Muscle of leg (tissue), 16 donors: ENCODE measurements at places on chromosomes 11 and 22. TPM values are rescaled to one million over a fixed set of nuclear protein-coding genes. Genes with fewer than 3 reads are reported as not detected.

DNA sequence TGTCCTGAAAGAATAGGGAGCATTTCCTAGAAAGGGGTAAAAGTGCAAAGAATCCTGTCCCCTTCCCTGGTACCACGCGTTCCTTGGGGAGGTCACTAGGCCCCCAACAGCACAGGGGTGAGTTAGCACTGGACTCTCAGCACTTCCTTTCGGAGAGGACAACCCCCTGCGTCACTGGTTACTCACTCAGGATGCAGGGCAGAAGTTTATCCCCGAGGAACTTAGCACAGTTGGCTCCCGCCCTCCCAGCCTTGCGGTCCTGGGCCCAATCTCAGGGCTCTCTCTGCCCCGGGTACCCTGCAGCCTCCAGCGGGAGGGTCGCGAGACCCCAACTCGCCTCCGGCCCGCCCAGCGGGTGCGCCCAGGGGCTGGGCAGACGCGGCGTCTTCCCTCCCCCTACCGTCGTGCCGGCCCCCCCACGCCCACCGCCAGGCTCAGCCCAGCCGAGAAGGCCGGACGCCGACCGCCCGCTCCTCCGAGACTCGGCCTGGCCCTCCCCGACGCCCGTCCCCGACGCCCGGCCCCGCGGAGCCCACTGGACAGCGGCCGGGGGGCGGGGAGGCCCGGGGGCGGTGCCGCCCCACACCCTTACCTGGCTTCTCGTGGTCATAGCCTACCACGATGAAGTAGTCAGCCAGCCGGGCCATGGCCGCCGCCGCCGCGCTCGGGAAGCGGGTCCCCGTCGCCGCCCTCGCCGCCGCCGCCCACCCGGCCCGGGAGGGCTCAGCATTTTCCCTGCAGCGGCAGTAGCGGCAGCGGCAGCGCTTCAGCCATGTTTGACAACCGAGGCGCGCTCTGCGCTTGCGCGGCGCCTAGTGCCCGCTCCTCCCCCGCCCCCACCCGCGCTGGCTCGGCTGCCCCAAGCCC, at the start of gene SBF2:
TSS of gene SBF2 (minus strand) at position 797 of the 867 bp plus-strand sequence. CDS start at position 647, 150 bp downstream.
- DNase-seq, result peak; percentile 90
- peak within 1 kb of the TSS; percentile 94 for H3K27ac ChIP-seq
- H3K27me3 ChIP-seq, result no peaks in the 10 kb centered on the region

DNA sequence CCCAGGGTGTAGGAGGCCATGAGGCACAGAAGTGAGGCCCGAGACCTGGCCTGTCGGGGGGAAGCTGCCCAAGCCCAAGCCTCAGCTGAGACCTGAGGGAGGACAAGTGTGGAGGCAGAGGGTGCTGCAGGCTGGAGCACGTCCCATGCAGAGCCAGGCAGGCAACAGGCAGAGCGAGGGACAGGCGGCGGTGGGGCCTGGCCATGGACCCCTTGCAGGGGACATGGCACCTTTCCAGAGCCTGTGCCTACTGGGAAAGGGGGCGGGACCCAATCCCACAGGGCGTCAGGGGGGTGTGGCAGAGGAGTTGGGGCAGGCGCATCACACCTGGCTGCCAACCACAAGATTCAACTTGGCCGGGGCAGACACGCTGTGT, 4.3 kb downstream of the TNNI2 start:
- no peak overlapping the region for H3K4me3 ChIP-seq
- no peak for DNase-seq

DNA sequence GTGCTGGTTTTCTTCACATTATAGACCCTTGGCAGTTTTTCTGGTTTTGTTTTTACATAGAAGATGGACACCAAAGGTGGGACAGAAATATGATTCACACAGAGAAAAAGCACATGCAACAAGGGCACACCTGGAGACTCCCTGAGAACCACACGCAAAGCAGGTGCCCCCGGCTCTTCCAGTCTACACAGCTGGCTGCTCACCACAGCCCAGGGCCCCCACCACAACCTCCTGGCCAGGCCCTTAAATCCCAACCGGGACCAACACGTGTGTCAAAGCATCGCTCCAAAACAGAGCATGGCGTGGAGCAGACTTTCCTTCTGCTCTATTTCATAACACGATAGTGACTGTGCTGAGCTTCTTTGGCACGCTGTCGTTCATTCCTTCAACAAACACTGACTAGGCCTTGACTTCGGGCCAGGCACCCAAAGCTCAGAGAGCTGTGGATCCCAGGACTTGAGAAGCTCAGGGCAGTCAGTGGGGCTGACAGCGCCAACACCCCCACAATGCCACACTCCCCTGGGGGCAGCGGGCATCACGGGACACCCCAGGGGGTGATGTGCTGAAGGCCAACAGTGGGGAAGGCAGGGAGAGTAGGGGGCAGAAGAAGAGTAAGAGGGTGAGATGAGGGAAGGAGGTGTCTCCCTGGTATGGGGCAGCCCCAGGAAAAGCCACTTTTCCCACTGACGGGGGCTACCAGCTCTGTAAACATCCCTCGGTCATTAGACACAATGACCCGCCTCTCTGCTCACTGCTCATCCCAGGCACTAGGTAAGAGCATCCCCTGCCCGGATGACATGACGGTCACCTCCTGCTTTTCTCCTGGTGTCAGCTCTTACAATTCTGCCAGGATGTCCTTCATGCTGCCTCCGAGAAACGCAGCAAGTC, 26.0 kb downstream of the CELSR1 start:
- H3K4me3 ChIP-seq, result no peak overlapping the region
- no peaks in the 10 kb centered on the region for H3K36me3 ChIP-seq
- DNase-seq, result peak; percentile 21
- no peak overlapping the region for H3K27ac ChIP-seq

RIMBP3B gene
- total RNA-seq, result 0.18 TPM

- H3K27ac ChIP-seq, result no peak overlapping the region
- peaks cover 7% of the 10 kb centered on the region for H3K4me1 ChIP-seq
- DNase-seq, result no peak
- no peaks in the 10 kb centered on the region for H3K36me3 ChIP-seq
- H3K27me3 ChIP-seq, result no peaks in the 10 kb centered on the region
- H3K4me3 ChIP-seq, result no peak overlapping the region
Measured at GRCh38 chr11:83682611-83682973, 396.4 kb upstream of the CCDC90B start.

- peaks cover 72% of the 10 kb centered on the region for H3K27me3 ChIP-seq
- peaks cover 27% of the 10 kb centered on the region for H3K4me1 ChIP-seq
- no peaks in the 10 kb centered on the region for H3K36me3 ChIP-seq
- H3K27ac ChIP-seq, result no peak overlapping the region
- H3K4me3 ChIP-seq, result no peak overlapping the region
- no peak for DNase-seq
Measured at GRCh38 chr22:42300259-42301076, 30.0 kb upstream of the TCF20 start.

CBLIF gene
- not detected for total RNA-seq

DNA sequence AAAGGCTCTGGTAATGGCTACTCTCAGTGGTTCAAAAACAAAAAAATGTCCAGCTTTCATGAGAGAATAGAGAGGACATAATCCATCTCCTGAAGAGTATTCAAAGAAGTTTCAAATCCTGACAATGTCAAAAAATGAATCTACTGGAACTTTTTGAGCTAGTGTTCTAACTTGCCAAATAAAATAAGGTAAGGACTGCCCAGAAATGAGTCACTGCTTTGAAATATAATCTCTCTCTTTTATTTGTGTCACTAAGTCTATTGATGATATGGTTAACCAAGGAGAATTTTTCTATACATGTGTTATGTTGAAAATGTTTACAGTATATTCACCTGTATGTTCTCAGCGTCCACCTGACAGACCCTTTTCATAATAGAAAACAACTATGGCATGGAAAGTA, 3.4 kb downstream of the GUCY1A2 start:
- H3K27ac ChIP-seq, result no peak overlapping the region
- no peak for DNase-seq
- H3K4me1 ChIP-seq, result peaks cover 12% of the 10 kb centered on the region
- H3K4me3 ChIP-seq, result no peak overlapping the region

DNA sequence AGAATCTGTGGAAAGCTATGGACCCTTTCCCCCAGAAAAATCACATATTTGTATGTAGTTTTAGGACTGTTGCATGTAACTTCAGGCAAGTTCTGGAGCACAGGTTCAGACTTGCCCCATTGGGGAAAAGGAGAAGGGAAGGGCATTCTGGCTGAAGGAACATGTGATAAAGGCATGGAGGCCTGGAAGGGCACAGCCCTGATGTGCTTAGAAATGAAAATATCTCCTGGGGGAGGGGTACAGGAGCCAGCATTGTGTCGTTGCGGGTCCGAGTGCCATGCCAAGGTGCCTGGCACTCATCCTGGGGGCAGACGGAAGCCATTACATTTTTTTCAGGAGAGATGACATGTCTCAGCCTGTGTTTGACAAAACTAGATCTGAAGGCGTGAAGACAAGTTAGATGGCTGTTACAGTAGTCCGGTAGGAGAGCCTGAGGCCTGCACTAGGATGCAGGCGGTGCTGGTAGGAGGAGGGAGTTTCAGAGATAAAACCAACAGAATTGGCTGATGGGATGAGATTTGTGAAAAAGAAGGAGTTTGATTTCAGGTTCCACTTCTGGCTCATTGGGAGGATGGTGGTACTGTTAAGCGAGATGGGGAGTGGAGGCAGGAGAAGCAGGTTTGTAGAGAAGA, 96.9 kb downstream of the TEAD1 start:
- no peak overlapping the region for H3K4me3 ChIP-seq
- H3K4me1 ChIP-seq, result peaks cover 41% of the 10 kb centered on the region
- H3K27me3 ChIP-seq, result no peaks in the 10 kb centered on the region
- no peak for DNase-seq
- H3K27ac ChIP-seq, result no peak overlapping the region

- H3K4me3 ChIP-seq, result no peak overlapping the region
- H3K4me1 ChIP-seq, result peaks cover 4% of the 10 kb centered on the region
- peaks cover 38% of the 10 kb centered on the region for H3K27me3 ChIP-seq
- H3K27ac ChIP-seq, result no peak overlapping the region
Measured at GRCh38 chr11:88511006-88511405, 173.5 kb upstream of the CTSC start.

GNB1L gene
- 4.6 TPM for total RNA-seq

B3GAT1 gene
- total RNA-seq, result 0.09 TPM

GRCh38 chr22:25883482-25884033, 141.6 kb downstream of the MYO18B start:
- H3K4me3 ChIP-seq, result no peak overlapping the region
- no peaks in the 10 kb centered on the region for H3K27me3 ChIP-seq
- H3K27ac ChIP-seq, result no peak overlapping the region
- H3K4me1 ChIP-seq, result no peaks in the 10 kb centered on the region
- peaks cover 18% of the 10 kb centered on the region for H3K36me3 ChIP-seq

PATE2 gene
- total RNA-seq, result 0.13 TPM

ASCL2 gene
- total RNA-seq, result 0.53 TPM

DNA sequence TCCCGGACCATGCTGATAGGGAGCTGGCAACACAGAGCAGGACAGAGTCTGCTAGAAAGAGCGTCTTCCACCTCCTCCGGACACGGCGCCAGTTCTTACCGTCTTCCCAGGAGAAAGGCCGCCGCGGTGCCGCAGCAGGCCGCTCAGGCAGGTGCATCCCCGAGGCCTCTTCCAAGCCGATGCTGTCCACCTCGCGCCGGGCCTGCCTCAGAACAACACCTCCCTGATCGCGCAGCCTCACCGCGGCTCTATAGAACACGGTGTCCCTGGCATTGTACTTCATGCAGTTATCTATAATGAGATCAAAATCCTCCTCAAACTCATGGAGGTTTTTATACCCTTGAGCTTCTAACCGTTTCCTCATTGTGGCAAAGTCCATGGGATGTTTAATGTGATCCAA, 30.0 kb downstream of the BRD1 start:
- no peak for DNase-seq
- no peaks in the 10 kb centered on the region for H3K27me3 ChIP-seq
- no peak overlapping the region for H3K27ac ChIP-seq
- H3K4me1 ChIP-seq, result peaks cover 25% of the 10 kb centered on the region
- no peak overlapping the region for H3K4me3 ChIP-seq

DNA sequence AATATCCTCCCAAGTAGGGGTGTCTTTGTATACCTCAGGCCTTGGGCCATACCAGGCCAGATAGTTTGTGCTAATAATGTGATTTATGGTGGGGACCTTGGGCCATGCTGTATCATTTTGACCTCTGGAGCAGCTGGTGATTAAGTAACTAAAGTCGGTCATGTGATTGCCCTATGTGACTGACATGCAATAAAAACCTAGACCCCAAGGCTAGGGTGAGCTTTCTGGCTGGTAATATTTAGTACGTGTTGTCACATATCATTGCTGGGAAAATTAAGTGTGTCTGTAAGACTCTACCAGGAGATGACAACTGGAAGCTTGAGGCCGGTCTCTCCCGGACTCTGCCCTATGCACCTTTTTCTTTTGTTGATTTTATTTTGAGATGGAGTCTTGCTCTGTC, 12.6 kb upstream of the TFIP11 start:
- no peaks in the 10 kb centered on the region for H3K27me3 ChIP-seq
- no peak overlapping the region for H3K4me3 ChIP-seq

VPS51 gene
- total RNA-seq, result 109 TPM

GRCh38 chr11:119584193-119585042, 144.6 kb downstream of the NECTIN1 start:
- peak overlapping the region; percentile 43 for H3K4me3 ChIP-seq
- H3K27ac ChIP-seq, result no peak overlapping the region
- peak; percentile 73 for DNase-seq

KRTAP5-1 gene
- total RNA-seq, result not detected

PKNOX2 gene
- 11.5 TPM for total RNA-seq

- peak; percentile 39 for DNase-seq
- no peaks in the 10 kb centered on the region for H3K27me3 ChIP-seq
- no peak overlapping the region for H3K4me3 ChIP-seq
- no peak overlapping the region for H3K27ac ChIP-seq
- no peaks in the 10 kb centered on the region for H3K4me1 ChIP-seq
- H3K36me3 ChIP-seq, result no peaks in the 10 kb centered on the region
Measured at GRCh38 chr11:59429924-59430516, 3.8 kb upstream of the OR5A2 start.

DNA sequence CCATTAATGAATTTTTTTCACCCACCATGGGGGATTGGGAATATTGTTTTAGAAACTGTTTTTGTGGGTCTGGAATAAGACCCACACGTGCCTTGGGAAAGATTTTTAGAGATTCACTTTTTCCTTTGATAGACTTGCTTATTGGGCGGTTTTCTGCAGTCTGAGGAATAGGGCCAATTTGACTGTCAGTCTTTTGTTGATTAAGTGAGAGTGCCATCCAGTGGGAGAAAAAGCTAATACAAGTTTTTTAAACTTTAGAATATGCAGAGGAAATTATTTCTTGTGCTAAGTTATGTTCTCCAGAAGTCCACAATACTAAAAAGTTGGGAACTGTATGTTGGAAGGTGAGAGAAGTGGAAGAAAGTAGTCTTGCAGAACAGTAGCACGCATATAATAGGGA, 56.1 kb downstream of the PRMT3 start:
- DNase-seq, result peak; percentile 17
- H3K4me1 ChIP-seq, result no peaks in the 10 kb centered on the region
- H3K27me3 ChIP-seq, result no peaks in the 10 kb centered on the region
- no peak overlapping the region for H3K27ac ChIP-seq
- H3K4me3 ChIP-seq, result no peak overlapping the region
- peaks cover 4% of the 10 kb centered on the region for H3K36me3 ChIP-seq

- no peak overlapping the region for H3K4me3 ChIP-seq
- no peak overlapping the region for H3K27ac ChIP-seq
- no peak for DNase-seq
- no peaks in the 10 kb centered on the region for H3K4me1 ChIP-seq
- H3K27me3 ChIP-seq, result no peaks in the 10 kb centered on the region
Measured at GRCh38 chr11:24872186-24872585, 375.3 kb downstream of the LUZP2 start.

ARHGEF17 gene
- 23.8 TPM for total RNA-seq

DCDC1 gene
- 0.18 TPM for total RNA-seq
